ENCODE measurements at places on chromosomes 6 and 20.

DNA sequence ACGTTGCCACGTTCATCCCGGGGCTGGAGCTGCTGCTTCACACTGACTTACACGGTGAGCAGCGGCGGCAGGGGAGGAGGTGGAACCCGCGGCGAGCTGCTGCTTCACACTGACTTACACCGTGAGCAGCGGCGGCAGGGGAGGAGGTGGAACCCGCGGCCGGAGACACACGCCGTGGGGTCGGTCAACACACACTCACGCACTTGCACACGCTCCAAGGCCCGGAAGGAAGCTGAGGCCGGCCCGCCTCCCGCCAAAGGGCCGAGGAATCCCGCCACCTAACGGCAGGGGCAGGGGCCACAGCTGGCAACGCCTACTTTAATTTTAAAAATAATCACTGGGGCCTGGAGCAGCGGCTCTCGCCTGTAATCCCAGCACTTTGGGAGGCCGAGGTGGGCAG lies 94.4 kb upstream of the FOXC1 start:
- no peak for DNase-seq

- DNase-seq = no peak
These were observed 1.1 kb downstream of the BAG2 start for GRCh38 chr6:57173056-57173885.

- DNase-seq = no peak
These were observed 7.1 kb downstream of the RNF182 start for GRCh38 chr6:13931797-13932402.

- no peak for DNase-seq
These were observed 6.8 kb downstream of the SLC22A3 start for GRCh38 chr6:160355001-160355400.

DNA sequence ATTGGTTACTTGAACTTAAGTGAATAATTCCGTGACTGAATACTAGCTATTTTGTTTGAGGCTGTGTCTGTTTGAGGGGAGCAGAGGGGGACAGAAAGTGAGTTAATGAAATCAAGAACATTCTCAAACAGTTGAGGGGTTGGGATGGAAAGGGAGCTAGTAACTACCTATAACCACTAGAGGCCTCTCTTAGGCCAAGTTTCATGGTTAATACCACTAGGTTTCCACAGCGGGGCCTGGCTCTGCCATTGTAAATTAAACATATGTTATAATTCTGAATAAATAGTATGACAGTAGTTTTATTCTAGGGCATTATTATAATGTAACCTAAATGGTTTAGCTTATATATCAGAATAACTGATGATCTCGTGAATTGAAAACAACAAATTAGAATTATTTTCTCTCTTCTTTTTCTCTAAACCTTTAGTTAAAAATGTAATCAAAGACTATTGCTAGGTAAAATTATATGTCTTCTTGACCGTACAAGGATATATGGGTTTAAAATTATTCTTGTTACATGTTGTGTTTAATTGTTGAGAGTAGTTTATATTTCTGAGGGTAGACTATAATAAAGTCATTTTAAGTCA lies 108.1 kb downstream of the BCKDHB start:
- no peak for DNase-seq

DNA sequence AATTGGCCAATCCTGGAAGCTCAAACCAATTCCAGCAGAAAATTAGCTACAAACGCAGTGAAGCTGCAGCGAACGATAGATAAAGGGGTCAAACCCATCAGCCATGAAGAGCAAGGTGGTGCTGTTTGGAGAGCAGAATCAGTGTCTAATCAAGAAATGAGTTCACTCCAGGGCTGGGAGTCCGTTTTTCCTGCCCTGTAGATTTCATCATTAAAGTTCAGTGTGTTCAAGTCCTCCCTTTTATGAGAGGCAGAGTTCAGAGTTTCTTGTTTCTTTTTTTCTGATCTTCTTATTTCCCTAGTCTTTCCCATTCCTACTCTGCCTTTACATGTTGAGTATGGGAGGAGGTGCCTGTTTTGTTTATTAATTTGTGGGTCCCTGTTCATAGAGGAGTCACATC lies 30.4 kb downstream of the SLC17A1 start:
- DNase-seq = no peak

- DNase-seq = no peak
These were observed 542.8 kb downstream of the CDH26 start for GRCh38 chr20:60501048-60501447.

GRCh38 chr20:3712279-3712873 lies at the start of gene SIGLEC1:
Gene SIGLEC1 (minus strand): TSS chr20:3712600. CDS start chr20:3707128, 5,472 bp downstream.
- peak; percentile 31 for DNase-seq

DNA sequence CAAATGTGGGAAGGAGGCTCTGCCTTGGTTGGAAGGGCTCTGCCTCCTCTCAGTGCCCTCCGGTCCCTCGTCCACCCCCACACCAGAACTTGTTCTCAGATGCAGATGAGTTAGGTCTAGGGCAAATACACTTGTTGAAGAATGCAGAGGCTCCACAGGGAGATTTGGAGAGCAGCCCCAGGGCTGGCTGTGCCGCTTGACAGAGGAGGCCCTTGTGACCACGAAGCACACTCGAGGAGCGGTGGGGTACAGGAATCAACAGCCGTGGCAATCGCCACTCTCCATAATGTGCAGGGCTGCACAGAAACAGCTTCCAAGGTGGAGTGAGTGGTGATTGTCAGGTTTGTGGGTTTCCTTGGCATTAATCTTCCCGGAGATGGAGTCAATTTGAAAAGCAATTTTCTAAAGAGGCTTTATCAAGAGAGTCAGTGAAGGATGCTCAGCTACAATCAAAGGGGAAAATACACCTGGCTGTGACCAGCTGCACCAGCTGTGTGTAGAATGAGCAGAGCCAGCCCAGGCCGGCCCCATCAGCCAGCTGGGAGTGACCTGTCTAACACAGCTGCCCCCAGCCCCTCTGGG lies 59.5 kb downstream of the BFSP1 start:
- DNase-seq = no peak

DNA sequence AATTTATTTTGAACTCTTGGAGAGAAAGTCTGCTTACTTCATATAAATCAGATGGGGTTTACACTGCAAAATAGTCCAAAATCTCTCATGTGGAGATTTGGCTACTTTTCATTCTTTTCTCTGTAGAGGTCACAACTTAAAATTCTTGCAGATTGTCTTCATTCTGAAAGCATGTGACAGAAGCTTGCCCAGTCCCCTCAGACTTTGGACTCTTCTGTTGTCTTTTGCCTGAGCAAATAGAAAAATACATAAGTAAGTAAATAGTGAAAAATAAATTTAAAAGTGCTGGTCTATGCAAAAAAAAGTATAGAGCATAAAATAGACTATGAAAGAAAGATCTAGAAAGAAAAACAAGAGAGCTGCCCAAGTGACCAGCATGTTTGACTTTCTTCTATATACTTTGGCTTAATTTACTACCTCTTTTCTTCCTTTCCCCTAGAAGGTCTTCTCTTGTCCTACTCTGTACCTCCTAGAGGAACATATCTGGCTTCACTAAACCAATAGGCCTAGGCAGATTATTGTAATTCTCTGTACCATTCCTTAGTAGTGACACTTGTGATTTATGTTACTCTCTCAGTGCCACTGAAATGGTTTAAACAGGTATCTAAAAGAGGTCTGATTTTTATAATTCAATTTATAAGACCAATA lies 260.9 kb downstream of the TENT5A start:
- DNase-seq = no peak

- no peak for DNase-seq
These were observed 27.6 kb downstream of the RPRD1B start for GRCh38 chr20:38061109-38061508.

- no peak for DNase-seq
These were observed 10.4 kb upstream of the ABHD16B start for GRCh38 chr20:63850689-63851547.

DNA sequence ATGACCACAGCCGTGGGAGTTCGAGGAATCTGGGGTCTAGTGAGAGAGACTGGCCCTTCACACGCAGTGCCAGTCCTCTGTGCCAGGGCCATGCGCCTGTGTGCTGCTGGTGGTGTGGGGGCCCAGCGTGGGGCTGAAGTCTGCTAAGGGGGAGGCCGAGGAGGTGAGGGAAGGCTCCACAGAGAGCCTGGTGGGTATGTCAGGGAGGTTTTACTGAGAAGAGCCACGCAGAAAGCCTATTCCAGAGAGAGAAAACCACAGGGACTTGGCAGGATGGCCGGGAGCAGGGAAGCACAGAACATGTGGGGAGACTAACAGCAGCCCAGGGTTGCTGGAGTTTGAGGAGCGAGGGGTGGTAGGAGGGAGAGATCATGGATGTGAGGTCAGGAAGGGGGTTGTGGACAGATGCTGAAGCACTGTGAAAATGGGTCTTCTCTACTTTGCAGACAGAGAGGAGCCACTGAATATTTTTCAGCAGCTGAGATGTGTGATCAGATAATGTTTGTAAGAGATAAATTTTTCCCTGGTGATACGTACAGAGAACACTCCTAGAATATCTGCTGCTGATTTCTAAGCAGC lies 35.3 kb downstream of the DUSP22 start:
- no peak for DNase-seq

- DNase-seq = no peak
These were observed 32.5 kb upstream of the PRDM1 start for GRCh38 chr6:106053484-106054205.

- no peak for DNase-seq
These were observed 26.4 kb upstream of the PXDC1 start for GRCh38 chr6:3777730-3778461.

GRCh38 chr6:90199900-90200299 lies 96.7 kb downstream of the BACH2 start:
- no peak for DNase-seq

GRCh38 chr20:22905658-22906057 lies 129.5 kb upstream of the SSTR4 start:
- no peak for DNase-seq

- DNase-seq = no peak
These were observed 107.4 kb upstream of the MAP7 start for GRCh38 chr6:136657666-136658065.

- DNase-seq = no peak
These were observed 158.8 kb downstream of the CDK19 start for GRCh38 chr6:110656492-110656891.

All from SIG-M5 (cell line).